WTC11 (cell line): ENCODE measurements at places on chromosomes 7 and 10. TPM values are rescaled to one million over a fixed set of nuclear protein-coding genes. Genes with fewer than 3 reads are reported as not detected.
A peak's percentile ranks its signal among the peaks of the same experiment; 100 is the strongest.

The CCL24 gene
- not detected in 3 replicates for total RNA-seq

DNA sequence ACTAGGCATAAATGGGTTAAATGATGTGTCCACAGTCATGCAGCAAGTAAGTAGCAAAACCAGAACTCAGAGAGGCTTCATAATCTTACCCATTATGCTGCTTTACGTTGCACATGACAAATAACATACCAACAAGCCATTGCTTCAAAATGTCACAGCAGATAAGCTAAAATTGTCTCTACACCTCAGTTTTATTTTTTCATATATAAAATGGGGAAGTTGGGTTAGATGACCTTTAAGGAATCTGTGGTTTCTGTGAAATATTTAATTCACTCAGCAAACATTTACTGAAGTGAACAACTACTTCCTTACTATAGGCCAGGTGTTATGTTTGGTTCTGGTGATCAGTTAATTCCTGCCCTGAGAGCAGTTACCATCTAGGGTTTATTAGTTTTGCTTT lies 2.2 kb upstream of the ASCC1 start:
- DNase-seq, result no peak
- peak overlapping the region; percentile 22 for H3K27ac ChIP-seq
- H3K27me3 ChIP-seq, result no peaks in the 10 kb centered on the region; the same call in 1 of the 2 replicates

The IFIT2 gene
- 0.07 to 0.15 TPM (median 0.14 TPM) in 3 replicates for total RNA-seq

GRCh38 chr10:131437556-131438475 lies 126.3 kb upstream of the TCERG1L start:
- H3K36me3 ChIP-seq, result peaks cover 44% of the 10 kb centered on the region
- DNase-seq, result no peak
- H3K27me3 ChIP-seq, result no peaks in the 10 kb centered on the region; the same call in 1 of the 2 replicates
- no peak overlapping the region for H3K4me3 ChIP-seq

DNA sequence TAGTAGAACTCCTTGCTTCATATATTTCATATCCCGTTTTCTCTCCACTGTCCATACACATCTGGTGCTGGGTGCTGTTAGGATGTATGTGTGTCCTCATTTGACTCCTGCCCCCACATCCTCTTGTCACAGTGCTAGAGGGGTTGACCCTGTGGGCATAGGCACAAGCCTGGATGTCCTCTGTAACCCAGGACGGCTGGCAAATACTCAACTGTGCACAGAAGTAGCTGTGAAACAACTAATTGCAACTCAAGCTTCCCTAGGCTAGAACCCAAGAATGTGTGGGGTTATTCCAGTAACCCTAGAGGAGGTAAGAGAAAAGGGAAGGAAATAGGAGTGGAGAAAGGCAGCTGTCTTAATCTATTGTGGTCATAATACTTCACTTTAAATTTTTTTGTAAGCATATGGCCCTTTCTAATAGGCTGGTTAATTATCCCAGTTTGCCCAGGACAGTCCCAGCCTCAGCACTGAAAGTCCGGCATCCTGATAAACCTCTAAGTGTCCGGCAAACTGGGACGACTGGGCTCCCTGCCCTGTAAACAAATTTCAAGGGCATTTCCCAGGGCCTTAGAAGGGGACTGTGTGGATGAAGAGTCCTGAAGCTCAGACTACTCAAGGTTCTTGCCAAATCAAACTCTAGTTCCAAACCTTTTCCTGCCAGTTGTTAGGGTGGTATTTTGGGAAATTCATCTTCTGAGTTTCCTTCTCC lies 283.2 kb upstream of the CELF2 start:
- H3K27me3 ChIP-seq, result no peaks in the 10 kb centered on the region
- no peak overlapping the region for H3K4me3 ChIP-seq
- H3K36me3 ChIP-seq, result no peaks in the 10 kb centered on the region

- peaks cover 18% of the 10 kb centered on the region for H3K27me3 ChIP-seq
- H3K4me3 ChIP-seq, result peak overlapping the region; percentile 48
- no peak overlapping the region for H3K27ac ChIP-seq
- H3K36me3 ChIP-seq, result no peaks in the 10 kb centered on the region
Measured at GRCh38 chr10:101260764-101261481, 31.7 kb upstream of the LBX1 start.

DNA sequence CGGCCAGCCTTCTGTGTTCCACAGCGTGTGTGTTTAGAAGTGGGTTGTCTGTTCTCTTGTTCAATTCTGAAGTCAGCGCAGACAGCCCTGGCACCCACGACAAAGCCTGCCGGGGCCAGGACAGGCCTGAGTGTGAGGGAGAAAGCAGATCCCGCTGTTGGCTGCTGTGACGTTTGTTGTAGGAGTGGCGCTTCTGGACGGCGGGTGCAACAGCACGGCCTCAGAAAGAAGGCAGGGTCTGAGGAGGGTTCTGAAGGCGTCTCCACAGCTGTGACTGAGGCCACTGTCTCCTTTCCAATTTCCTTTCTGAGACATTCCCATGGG lies 76.2 kb downstream of the VIPR2 start:
- 0 out of 2 replicates have a peak, but pooled peaks cover 3% of the 10 kb centered on the region for H3K4me1 ChIP-seq
- H3K27me3 ChIP-seq, result no peaks in the 10 kb centered on the region
- no peak overlapping the region; the same call in 1 of the 2 replicates for H3K27ac ChIP-seq
- H3K4me3 ChIP-seq, result no peak overlapping the region
- no peaks in the 10 kb centered on the region for H3K36me3 ChIP-seq

DNA sequence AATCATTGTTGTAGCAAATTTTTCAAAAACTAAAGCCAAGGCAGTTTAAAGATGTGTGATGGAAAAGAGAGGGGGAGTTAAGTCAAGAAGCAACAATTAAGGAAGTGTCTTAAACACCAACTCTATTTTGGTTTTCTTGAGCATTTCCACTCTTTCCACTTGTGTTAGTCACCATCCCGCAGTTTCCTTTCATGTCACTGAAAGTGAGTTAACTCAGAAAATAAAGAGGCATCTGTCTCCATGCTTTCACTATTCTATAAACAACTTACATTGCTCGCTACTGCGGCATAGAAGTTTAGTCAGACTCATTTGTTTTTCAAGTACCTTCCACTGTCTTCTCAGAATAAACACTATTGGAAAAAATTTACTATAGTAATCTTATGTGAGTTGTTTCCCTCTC lies 284.9 kb upstream of the SEMA3D start:
- no peak overlapping the region for H3K27ac ChIP-seq
- no peaks in the 10 kb centered on the region for H3K27me3 ChIP-seq
- no peaks in the 10 kb centered on the region for H3K36me3 ChIP-seq
- H3K4me3 ChIP-seq, result no peak overlapping the region
- H3K4me1 ChIP-seq, result no peaks in the 10 kb centered on the region

GRCh38 chr10:87816898-87817608 lies 973 bp downstream of the ATAD1 start:
- H3K4me3 ChIP-seq, result peak overlapping the region; percentile 95
- H3K27ac ChIP-seq, result peak overlapping the region; percentile 96
- DNase-seq, result no peak
- peaks cover 5% of the 10 kb centered on the region; the same call in 1 of the 2 replicates for H3K27me3 ChIP-seq
- peaks cover 26% of the 10 kb centered on the region for H3K4me1 ChIP-seq

GRCh38 chr7:16136896-16137295 lies 284.4 kb downstream of the CRPPA start:
- H3K4me3 ChIP-seq, result no peak overlapping the region
- DNase-seq, result no peak
- no peaks in the 10 kb centered on the region for H3K27me3 ChIP-seq
- no peaks in the 10 kb centered on the region for H3K4me1 ChIP-seq

DNA sequence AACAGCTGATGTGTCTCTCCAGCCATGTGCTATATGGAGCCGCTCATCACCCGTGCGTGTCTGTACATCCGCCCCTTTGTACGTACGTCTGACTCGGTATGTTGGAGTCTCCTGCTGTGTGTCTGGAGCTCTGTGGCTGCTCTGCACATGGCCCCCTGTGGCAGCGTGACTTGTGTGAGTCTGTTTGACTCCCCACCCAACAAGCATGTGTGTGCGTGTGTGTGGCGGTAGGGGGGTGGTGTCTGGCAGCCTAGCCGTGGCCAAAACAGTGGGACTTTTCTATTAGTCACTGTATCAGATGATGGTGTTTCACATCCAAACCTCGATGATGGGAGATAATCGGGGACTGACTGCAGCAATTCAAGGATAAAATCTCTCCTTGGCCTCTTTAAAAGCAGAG lies 94.1 kb downstream of the COL13A1 start:
- H3K27me3 ChIP-seq, result peaks cover 7% of the 10 kb centered on the region
- H3K27ac ChIP-seq, result no peak overlapping the region
- no peak for DNase-seq
- no peaks in the 10 kb centered on the region for H3K36me3 ChIP-seq
- H3K4me3 ChIP-seq, result no peak overlapping the region

DNA sequence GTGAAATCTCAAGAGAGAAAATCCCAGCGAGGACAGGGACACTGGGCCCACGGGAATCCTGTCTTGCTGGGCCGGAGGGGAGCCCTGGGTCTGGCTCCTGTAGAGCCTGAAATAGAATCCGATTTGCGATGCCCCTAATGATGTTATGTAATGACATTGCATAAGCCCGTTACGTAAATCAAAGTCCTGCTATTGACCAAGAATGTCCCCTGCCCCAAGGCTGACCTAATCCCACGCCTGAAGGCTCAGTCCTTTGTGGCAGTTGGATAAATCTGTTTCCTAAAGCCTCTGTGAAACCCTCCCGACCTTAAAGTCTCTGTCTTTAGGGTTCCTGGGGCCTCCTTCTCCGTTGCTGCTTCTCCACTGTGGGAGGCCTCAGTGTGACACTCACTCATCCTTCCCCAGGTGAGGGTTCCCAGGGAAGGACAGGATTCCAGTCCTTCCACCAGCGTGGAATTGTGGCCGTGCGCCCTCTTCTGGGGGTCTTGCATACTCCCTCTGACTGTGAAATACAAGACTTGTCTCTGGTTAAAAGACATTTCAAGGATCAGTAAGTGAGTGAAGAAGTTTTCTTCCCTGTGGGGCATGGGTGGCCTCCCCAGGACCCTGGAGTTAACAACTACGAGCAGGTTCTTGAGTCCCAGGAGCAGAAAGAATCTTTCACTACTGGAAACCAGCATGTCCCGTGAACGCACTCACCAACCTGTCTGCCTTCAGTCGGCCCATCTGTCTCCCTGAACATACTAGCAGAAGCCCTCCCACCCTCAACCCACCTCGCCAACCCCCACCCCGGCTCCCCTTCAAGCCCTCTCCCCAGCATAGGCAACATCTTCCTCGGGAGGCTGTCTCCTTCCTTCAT lies 19.8 kb downstream of the ZNF467 start:
- no peak overlapping the region for H3K27ac ChIP-seq
- H3K4me3 ChIP-seq, result no peak overlapping the region
- no peaks in the 10 kb centered on the region for H3K36me3 ChIP-seq
- H3K4me1 ChIP-seq, result no peaks in the 10 kb centered on the region; the same call in 1 of the 2 replicates
- H3K27me3 ChIP-seq, result peaks cover 17% of the 10 kb centered on the region

DNA sequence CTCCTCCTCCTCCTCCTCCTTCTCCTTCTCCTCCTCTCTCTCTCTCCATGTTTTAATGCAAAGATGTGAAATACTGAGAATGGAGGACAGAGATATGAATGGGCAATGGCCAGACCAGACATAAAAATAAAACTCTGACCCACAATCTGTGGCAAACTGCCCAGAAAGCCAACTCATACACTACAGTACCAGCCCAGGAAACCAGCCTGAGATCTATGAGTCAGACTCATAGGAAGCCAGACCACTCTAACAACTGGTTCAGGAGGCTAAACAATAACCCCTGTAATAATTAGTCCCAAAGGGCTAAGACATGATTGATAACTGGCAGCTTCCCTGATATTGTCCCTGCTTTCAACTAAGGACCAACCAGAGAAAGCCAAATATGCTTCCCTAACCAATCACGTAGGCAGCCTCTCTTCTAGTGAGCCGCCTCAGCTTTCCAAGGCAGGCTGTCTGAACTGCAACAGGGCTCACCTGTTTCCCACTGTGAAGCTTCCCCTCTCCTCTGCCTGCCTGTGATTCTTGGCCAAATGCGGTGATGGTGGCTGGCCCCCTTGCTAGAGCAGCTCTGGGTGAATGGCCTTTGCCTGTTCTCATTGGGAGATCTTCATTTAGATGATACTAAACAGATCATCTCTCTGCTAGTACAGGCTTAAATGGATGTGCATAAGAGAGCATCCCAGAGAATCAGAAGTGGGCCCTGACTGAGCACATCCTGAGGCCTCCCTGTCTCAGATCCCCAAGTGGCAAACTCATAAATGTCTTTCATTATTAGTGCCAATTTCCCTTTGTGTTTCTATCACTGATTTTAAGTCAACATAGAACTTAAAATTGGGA lies 817.6 kb downstream of the TNS3 start:
- no peaks in the 10 kb centered on the region for H3K27me3 ChIP-seq
- H3K36me3 ChIP-seq, result peaks cover 11% of the 10 kb centered on the region
- no peak overlapping the region for H3K27ac ChIP-seq
- H3K4me1 ChIP-seq, result no peaks in the 10 kb centered on the region

The GIMAP4 gene
- 0.28 to 0.39 TPM (median 0.30 TPM) in 3 replicates for total RNA-seq

DNA sequence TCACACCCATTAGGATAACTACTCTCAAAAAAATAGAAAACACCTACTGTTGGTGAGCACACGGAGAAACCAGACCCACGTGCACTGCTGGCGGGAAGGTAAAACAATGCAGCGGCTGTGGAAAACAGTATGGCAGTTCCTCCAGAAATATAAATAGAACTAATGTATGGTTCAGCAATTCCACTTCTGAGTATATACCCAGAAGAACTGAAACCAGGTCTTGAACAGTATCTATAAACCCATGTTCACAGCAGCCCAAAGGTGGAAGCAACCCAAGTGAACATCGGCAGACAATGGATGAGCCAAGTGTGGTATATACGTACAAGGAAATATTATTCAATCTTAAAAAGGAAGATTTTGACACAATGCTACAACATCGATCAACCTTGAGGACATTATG lies 164.7 kb downstream of the ZMYND11 start:
- H3K27me3 ChIP-seq, result no peaks in the 10 kb centered on the region
- no peak overlapping the region for H3K4me3 ChIP-seq
- no peaks in the 10 kb centered on the region for H3K4me1 ChIP-seq
- H3K27ac ChIP-seq, result no peak overlapping the region
- no peak for DNase-seq
- peaks cover 8% of the 10 kb centered on the region; the same call in 1 of the 2 replicates for H3K36me3 ChIP-seq

The TMEM209 gene
- 21.0 to 25.8 TPM (median 23.5 TPM) in 3 replicates for total RNA-seq

DNA sequence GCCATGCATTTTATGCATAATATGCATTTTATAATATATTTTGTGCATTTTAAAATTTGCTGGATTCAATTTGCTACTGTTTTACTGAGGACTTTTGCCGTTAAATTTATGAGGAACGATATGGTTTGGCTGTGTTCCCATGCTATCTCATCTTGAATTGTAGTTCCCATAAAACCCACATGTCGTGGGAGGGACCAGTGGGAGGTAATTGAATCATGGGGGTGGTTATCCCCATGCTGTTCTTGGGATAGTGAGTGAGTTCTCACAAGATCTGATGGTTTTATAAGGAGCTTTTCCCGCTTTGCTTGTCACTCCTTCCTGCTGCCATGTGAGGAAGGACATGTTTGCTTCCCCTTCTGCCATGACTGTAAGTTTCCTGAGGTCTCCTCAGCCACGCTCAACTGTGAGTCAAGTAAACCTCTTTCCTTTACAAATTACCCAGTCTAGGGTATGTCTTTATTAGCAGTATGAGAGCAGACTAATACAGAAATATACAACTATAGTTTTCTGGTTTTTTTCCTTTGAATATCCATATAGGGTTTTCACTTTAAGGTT lies 201.4 kb upstream of the SH2B2 start:
- peaks cover 29% of the 10 kb centered on the region for H3K4me1 ChIP-seq
- H3K4me3 ChIP-seq, result no peak overlapping the region
- H3K27me3 ChIP-seq, result no peaks in the 10 kb centered on the region
- DNase-seq, result no peak
- peaks cover 43% of the 10 kb centered on the region for H3K36me3 ChIP-seq

- no peak for DNase-seq
- H3K4me3 ChIP-seq, result peak overlapping the region; percentile 94
- H3K27me3 ChIP-seq, result no peaks in the 10 kb centered on the region
- peaks cover 3% of the 10 kb centered on the region; the same call in 1 of the 2 replicates for H3K36me3 ChIP-seq
- H3K4me1 ChIP-seq, result peaks cover 13% of the 10 kb centered on the region
- peak overlapping the region; percentile 83 for H3K27ac ChIP-seq
Measured at GRCh38 chr10:80077869-80078447, 507 bp upstream of the TMEM254 start.
